ENCODE measurements at places on chromosomes 7 and 10.

DNA sequence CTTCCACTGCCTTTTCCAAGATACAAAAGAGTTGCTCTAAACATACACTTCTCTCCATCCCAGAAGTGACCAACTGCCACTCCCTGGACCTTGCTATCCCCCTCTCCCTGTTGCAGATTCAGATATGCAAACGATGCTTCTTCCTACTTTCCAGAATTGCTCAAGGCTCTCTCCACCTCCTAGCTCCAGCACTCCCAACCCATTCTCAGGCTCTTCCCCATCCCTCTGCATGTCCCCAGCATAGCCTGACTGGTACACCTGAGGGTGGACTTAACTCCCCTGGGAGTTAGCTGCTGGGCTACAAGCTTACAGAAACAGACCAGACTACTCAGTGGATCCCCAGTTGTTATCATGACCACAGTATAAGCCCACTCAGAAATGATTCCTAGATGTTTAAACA lies 27.6 kb downstream of the MKRN1 start:
- DNase-seq = no peak

DNA sequence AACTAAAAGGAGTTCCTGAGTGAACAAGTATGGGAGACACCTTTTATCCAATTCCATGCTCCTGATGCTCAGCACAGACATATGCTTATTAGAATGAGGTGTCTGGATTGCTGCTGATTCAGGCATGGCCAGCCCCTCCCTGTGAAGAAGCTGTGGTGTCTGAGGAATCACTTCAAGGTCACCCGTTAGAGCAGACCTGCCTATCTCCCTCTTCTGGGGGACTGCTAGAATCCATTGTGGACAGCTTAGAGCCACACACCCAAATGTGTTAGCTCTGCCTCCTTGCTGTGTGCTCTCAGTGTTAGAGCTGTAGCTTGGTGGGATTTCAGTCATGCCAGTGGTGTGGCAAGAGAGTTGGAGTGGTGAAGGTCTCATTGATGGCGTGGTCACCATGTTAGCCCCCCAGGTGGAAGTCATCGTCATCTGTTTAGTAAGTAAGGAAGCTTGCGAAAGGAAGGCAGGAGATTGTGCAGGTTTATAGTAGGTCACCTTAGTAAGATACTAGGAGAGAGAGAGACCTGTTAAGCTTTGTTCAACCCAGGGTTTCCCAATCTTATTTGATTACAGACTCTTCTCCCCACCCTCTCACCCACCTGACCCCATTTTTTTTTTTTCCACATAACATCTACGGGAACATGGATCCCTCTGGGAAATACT lies 12.8 kb downstream of the PRXL2A start:
- no peak for DNase-seq

GRCh38 chr7:66213637-66214036 lies 8.5 kb downstream of the TPST1 start:
- no peak for DNase-seq

- no peak for DNase-seq
These were observed 7.5 kb downstream of the DUSP5 start for GRCh38 chr10:110505130-110505770.

GRCh38 chr10:104223304-104223703 lies 8.9 kb downstream of the CFAP43 start:
- DNase-seq = no peak

DNA sequence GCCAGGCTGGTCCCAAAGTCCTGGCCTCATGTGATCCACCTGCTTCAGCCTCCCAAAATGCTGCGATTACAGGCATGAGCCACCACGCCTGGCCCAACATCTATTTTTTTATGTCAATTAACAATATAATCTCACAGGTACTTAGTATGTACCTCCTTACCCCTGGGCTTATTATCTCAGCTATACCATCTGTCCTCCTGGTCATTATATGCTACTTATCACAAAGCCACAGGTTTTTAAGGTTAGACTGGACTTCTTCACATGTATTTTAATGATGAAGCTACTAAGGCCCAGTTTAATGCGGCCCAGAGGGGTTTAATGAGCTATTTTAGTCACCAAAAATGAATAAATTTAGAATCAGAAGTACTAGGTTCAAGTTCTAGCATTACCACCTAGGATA lies 3.4 kb downstream of the NSUN6 start:
- no peak for DNase-seq

GRCh38 chr7:30420662-30421061 lies 57.9 kb downstream of the NOD1 start:
- no peak for DNase-seq
